ENCODE measurements at places on chromosomes 12 and 14.

- DNase-seq: no peak
Observed at GRCh38 chr14:71166180-71166837, 259.1 kb downstream of the PCNX1 start.

GRCh38 chr12:93537769-93538168 is 34.7 kb upstream of the SOCS2 start:
- no peak for DNase-seq

- no peak for DNase-seq
Observed at GRCh38 chr12:77213319-77213718, 147.9 kb upstream of the E2F7 start.

DNA sequence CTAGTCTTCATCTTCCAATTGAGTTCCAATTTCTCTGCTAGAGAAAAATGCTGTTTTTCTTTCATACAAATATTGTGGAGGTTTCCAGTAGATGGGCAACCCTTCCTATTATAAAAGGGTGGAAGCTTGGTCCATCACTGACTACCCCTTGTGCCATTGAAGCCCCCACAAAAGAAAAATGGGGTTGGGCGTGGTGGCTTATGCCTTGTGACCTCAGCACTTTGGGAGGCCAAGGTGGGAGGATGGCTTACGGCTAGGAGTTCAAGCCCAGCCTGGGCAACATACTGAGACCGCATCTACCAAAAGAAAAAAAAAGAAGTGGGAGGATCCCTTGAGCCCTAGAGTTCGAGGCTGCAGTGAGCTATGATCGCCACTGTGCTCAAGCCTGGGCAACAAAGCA is 22.8 kb downstream of the NCKAP5L start:
- no peak for DNase-seq

DNA sequence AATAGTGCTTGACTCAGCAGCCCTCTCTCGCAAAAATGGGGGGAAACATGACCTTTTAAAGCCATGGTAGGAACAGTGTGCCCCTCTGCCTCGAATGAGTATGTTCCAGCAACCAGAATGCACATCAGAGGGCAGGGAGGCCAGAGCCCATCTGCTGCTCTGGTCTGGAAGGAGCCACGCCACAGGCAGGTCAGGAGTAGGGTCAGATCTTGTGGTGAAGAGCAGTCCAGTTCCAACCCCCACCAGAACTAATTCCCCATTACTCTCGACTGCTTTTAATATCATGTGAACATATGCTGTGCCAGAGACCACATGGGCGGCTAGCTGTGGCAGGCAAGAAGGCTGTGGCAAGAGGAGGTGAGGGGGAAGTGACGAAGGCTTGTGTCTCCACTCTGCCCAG is 34.6 kb upstream of the TMX1 start:
- no peak for DNase-seq

GRCh38 chr12:53676656-53677015 is 753 bp upstream of the ATP5MC2 start:
- DNase-seq: no peak

DNA sequence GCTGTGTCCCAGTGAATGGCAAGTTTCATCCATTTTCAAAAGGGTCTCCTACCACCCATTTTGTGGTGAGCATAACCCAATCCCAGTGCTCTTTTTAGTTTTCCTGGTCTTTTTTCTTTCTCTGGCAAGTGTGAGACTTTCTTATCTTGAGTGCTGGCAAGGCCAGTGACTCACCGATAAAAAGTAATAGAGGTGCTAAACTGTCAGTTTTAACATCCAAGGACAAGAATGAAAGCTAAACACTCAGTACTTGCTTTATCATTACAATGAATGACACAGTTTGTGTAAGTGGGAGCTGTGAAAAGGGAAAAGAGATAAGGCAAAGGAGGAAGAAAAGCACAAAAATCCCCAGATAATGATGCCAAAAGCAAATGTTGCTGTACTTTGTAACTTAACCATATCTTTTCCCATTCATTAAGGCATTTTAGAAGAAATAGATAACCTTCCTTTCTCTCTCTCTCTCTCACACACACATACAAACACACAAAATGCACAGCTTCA is 4.9 kb upstream of the LRIG3 start:
- DNase-seq: no peak

DNA sequence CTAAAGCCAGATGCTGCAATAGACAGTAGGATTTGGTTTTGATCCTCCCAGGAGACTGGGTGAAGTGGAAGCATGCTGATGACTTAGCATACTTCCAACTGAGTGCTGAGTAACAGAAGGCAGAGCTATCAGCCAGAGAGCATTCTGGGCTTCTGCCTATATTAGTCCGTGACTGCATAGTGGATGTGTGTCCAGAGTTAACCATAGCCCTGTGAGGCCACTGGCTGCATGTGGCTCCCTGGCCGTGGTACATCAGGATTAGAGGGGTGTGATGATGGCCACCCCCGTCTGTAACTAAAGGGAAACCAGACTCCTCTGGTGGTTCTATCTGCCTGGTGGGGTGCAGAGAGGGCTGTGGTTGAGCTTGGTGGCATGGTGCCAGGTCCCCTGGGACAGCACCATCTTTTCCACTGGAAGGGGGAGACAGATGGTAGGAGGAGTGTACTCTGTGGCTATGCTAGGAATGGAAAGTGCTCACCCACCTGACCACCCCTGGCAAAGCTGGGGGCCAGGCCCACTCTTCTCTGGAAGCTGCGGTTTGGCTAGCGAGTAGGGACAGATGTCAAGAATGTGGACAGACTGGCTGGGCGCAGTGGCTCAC is 27.4 kb downstream of the ABCD4 start:
- DNase-seq: no peak
